ENCODE measurements at places on chromosomes 7 and 10.

GRCh38 chr7:96285579-96285978, 36.3 kb downstream of the SLC25A13 start:
- DNase-seq: no peak

DNA sequence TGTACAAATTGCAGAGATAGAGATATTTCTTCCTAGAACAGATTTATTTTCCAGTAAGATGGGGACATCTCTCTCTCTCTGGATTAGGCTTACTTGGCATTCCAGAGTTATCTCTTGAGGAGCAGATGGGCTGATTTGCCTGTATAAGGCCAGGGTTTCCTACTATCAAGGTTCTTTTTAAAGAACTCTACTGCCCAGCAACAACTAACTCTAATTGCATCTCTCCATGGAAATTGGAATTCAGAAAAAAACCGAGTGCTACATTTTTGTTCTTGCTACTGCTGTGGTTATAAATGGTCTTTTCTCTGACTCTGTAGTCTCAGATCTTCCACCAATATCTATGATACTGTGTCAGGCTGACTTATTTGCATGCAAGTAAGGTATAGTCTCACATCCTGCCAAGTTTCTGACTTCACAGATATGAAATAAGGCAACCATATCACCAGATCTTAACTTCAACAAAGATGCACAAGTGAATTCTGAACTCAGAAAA, 161.1 kb downstream of the CRPPA start:
- no peak for DNase-seq

DNA sequence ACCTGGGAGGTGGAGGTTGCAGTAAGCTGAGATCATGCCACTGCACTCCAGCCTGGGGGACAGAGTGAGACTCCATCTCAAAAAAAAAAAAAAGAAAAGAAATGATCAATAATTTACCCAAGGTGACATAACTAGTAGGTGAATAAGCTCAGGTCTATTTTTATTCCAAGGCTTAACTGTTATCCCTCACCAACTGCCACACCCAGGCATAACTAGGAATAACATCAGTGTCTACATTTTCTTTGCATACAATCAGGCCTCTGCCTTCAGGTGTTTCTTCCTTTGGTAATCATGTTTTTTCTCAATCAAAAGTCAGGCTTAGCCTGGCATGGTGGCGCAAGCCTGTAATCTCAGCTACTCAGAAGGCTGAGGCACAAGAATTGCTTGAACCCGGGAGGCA, 26.6 kb downstream of the CPEB3 start:
- DNase-seq: no peak

GRCh38 chr7:116632384-116632783, 39.6 kb upstream of the MET start:
- no peak for DNase-seq

DNA sequence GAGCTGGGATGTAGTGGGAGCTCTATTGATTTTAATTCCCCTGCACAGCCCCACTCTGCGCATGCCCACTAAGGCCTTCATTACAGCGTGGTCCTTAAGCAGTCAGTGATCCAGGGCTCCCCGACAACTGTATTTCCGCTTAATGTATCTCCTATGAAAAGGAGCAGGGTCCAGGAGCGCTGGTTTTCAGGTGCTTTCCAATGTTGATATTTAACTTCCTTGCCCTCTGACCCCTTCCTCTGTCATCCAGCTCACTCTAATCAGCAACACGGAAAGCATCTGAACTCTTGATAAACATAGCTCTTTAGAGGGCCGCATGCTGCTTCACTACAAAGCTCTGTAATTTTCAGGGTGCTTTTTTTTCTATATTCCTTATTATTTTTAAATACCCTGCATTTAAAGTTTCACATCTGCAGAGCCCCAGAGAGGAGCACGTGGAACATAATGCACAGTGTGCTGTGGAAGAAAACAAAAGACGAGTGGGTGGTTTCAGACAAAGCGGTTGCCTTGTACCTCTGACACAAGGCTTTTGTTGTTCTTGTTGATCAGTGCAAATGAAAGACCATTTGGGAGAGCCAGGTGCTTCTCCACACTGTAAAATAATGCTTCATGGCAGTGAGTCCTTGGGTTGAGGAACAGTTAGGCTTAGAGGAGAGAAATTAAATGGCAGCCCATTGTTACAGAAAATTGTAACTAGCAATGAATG, 465.9 kb upstream of the CELF2 start:
- no peak for DNase-seq

- DNase-seq: no peak
Observed at GRCh38 chr7:99622596-99622995, 5.8 kb downstream of the ZSCAN25 start.
